Panc1 (cell line): ENCODE measurements at places on chromosomes 16 and 17. TPM values are rescaled to one million over a fixed set of nuclear protein-coding genes. Genes with fewer than 3 reads are reported as not detected.

GRCh38 chr16:67562918-67563707 lies 787 bp downstream of the CTCF start:
- no peak for DNase-seq

DNA sequence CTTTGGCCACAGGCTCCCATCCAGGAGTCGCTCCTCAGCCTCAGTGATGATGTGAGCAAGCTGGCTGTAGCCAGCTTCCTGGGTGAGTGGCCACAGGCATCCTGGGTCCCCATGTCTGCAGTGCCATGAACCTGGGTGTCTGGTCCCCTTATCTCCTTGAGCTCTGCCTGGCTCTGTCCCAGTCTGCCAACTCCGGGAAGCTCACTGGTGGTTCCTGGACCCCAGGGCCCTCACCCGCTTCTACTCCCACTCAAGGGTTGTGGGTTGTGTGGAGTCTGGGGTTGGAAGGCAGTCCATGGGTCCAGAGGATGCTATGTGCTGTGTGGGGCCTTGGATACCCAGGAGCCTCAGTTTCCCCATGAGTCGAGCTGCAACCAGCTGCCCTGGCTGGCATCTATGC lies 11.7 kb upstream of the SMIM5 start:
- DNase-seq: no peak

GRCh38 chr17:81992306-81993102 lies 15.1 kb downstream of the ASPSCR1 start:
- no peak for DNase-seq

DNA sequence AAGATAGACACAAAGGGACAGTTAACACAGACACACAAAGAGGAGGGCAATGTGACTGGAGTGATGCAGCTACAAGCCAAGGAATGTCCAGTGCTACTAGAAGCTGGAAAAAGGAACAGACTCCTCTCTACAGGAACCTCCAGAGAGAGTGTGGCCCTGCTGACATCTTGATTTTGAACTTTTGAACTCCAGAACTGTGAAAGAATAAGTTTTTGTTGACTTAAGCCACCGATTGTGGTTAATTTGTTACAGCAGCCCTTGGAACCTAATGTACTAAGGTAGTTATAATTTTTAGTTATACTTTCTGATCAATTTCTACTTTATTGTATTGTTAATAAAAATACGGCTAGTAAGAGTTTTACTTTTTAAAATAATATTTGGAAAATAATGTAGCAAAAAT lies 129.1 kb downstream of the MYO1D start:
- no peak for DNase-seq

DNA sequence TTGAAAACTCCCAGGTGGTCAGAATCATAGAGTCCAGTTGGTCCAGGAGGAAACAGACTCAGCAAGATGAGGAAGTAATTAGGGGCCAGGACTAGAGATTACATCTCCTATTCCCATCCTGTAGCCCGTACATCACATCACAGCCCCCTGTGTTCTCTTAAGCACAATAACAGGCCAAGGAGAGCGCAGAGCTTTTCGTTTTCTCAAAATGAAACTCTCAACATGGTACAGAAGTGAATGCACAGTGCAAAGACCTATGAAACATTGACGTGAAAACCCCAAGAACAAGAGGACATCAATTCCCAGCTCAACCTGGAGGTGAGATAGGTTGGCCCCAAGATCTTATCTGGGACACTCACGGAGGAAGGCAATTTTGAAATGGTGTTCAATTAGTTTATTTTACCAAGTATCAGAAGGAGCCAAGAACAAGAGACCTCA lies 9.0 kb downstream of the PIK3R5 start:
- no peak for DNase-seq

KRTAP4-6 gene
- total RNA-seq: not detected
